ENCODE measurements at places on chromosomes 6 and 20.

DNA sequence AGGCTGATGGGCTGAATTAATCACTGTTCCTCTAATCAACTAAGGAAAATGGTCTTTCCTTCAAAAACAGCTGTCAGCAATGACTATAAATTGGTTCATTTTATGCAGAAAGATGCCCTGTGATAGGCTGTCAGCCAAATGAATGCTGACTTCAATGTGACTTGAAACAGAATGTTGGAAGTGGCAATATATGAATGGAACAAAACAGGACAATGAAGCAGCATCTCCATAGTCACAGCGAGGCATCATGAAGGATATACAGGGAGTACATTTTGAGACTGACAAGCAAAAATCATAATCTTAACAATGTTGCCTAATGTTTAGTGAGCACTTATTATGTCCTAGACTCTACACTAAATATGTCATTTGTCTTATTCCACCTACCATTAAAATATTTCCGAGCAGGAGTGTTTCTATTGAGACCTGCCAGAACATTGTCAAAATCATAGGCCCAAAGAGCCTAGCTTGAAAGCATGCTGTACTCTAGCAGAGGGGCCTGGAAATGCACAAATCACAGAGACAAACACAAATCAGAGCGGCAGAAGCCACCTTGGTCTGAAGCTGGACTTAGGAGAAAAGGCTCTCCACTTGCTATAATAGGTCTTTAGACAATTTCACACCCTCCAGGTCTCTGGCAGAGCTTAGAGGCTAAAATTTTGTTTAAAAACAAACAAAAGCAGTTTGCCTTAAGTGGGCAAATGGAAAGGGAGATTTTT lies 63.3 kb downstream of the FAM50B start:
- DNase-seq = no peak

DNA sequence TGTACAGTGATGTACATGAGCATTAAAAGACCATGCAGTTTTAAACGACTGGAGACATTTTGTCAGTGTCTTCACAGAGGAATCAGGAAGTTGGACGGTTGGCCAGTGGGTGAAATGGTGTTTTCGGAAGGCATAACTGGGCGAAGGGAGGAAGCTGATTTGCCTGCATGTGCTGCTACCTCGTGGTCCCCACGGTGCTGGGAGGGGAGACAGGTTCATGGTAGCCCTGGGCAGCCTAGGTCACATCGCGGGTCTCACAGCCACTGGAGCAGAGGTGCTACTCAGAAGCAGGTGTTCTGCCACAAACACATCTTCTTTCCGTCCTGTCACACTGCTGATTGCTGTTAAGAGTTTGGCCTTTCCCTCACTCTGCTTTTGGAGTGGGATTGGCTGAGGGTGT lies 35.2 kb downstream of the HIVEP1 start:
- no peak for DNase-seq

DNA sequence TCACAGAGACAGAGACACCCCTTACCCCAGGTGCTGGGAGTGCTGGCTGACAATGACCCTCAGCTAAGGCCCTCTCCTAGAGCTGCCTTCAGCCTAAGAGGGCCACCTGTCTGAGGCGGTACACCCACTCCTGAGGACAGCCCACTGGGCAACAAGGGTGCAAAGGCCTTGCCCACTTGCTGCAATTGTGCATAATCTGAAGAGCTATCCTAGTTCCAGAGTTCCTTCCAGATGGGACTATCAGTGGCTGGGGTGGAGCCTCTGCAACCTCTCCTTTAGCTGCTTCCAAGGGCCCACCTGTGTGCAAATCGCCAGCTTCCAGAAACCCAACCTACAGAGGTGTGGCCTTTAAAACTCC lies 87.5 kb downstream of the PREX1 start:
- DNase-seq = no peak

- no peak for DNase-seq
Observed at GRCh38 chr6:26269531-26270485, 95.2 kb upstream of the BTN3A2 start.

DNA sequence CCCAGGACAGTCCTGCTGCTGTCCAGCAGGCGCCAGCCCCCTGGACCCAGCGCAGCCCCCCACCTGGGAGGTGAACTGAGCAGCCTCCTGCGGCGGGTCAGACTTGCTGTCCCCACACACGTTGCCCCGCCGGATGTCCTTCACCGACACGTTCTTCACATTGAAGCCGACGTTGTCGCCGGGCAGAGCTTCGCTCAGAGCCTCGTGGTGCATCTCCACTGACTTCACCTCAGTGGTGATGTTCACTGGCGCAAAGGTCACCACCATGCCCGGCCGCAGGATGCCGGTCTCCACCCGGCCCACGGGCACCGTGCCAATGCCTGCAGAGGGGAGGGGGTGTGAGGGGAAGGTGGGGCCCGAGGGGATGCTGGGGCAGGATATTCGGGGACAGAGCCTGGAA lies 8.5 kb downstream of the EEF1A2 start:
- no peak for DNase-seq

DNA sequence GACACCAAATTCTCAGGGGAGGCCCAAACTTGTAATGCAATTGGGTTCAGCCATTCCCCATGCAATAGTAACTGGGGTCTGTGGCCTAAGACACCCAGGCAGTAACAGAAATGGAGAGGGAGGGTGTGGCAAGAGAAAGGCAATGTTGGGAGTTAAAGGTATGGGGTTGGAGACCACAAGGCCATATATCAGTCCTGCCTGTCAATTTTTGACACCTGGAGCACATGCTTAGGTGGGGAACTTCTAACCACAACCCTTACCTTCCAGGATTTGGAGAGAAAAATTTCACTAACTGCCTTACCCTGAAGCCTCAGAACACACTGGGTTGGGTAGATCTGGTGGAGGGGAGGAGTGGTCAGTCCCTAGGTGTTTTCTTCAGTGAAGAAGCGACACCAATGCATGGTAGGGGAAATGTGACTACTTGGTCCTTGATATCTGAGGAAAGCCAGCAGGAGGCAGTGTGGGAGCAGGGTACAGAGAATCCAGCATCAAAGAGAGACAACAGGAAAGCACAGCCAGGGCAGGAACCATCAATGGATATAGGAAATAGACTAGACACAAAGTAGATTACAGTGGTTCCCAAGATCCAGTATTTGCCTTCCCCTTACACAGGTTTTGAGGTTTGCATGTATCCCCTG lies 6.8 kb upstream of the USP49 start:
- no peak for DNase-seq

GRCh38 chr6:116562614-116563013 lies 8.7 kb upstream of the RWDD1 start:
- no peak for DNase-seq

- no peak for DNase-seq
Observed at GRCh38 chr6:14968056-14968637, 277.7 kb upstream of the JARID2 start.

DNA sequence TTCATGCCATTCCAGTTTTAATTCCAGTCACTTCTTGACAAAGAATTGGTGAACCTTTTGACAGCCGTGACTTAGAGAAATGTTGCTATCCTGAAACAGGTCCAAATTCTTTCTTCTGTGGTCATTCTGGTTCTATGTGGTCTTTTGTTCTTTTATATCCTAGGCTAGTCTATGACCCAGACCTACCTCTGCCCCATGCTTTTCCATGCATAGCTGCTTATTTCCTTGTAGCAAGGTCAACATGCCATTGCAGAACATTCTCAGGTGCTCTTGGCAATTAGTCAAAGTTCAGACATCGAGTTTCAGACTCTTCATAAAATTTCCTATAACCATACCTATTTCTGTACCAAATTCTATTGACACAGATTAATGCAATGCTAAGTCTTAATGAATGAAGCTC lies 202.6 kb downstream of the PLCB1 start:
- no peak for DNase-seq

DNA sequence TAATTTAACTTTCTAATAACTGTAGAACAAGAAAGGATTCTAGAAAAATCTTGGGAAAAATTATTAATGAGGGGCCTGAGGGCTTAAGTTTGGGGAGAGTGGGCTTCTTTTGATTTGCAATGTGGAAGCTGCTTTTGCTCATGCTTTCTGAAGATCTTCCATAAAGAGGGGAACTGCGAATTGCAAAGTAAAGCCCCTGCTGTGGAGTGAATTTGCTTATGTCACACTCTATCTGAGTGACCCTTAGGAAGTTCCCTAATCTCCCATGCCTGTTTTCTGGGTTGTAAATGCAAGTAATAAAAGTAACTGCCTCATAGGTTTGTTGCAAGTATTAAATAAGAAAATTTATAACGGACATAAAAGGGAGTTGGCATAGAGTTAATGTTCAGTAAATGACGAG lies 301.2 kb downstream of the PLCB1 start:
- no peak for DNase-seq

GRCh38 chr6:73606428-73606827 lies 47.4 kb downstream of the SLC17A5 start:
- DNase-seq = no peak

DNA sequence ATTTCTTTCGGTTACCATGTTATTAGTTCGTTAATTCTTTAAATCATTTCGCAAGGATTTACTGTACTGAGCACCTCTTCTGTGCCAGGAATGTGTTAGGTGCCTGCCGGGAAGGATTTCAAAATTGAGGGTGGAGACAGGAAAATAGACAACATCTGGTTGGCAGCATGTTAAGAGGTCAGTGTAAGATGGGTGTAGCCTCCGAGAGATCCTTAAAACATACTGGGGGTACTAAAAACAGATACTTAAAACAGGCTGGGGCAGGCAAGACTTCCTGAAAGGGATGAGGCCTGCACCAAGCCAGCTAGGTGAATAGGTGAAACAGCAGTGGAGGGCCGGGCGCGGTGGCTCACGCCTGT lies 178.0 kb upstream of the SGK1 start:
- no peak for DNase-seq

DNA sequence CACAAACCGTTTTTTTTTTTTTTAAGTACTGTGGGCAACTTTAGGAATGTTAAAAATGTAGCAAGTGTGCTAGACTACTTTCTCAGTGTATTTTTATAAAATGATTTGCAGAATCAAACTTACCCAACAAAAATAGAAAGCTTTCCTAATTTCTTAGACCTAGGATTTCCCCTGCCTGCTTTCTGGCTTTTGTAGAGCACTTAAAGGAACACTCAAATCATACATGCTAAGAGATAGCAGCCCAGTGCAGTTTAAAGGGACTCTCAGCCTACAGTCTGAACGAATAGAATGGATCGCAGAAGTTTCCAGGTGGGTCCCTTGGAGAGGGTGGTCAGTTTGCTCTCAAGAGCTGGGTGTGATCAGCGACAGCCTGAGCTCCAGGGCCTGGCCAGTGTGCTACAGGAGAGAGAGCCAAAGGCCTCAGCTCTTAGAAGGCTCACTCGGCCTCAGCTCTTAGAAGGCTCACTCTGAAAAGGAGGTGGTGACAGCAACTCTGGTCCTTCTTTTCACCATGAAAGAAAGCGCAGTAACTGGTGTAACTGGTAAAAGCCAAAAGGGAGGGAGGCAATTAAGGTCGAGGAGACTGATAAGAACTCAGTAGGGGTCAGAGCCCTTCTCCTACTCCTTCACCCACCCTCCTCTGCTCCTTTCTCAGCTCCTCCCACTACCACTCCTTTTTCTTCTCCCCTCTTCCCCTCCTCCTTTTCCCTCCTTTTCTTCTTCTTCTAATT lies 142.4 kb downstream of the ZFP64 start:
- DNase-seq = no peak

DNA sequence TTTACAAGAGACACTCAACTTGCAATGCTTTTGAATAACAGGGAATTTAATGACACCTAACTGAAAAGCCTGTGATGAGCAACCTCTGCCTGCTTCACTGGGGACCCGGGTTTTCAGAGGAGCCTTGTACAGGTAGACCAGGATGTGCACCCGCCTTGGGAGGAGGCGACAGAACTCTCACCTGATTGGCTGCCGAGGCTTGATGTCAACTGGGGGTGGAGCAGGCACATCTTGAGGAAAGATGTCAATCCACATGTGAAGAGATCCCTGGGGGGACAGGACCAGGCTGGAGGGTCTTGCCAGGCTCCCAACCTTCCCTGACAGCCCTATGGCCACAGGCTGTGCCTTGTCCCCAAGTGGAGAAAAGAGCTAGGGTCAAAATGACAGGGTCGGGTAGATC lies 19.8 kb downstream of the ERGIC3 start:
- DNase-seq = no peak

- DNase-seq = no peak
Observed at GRCh38 chr20:18164356-18164755, 26.7 kb downstream of the KAT14 start.

- no peak for DNase-seq
Observed at GRCh38 chr20:59733351-59733750, 129.0 kb downstream of the PHACTR3 start.

- no peak for DNase-seq
Observed at GRCh38 chr20:48776306-48776705, 51.5 kb downstream of the PREX1 start.

GRCh38 chr20:62171245-62171644 lies 11.6 kb upstream of the MTG2 start:
- no peak for DNase-seq

- no peak for DNase-seq
Observed at GRCh38 chr6:11389977-11390376, 147.6 kb upstream of the TMEM170B start.

GRCh38 chr6:130671577-130671976 lies 155.6 kb upstream of the SMLR1 start:
- DNase-seq = no peak

GRCh38 chr20:43681991-43682410 lies 15.1 kb downstream of the MYBL2 start:
- DNase-seq = no peak

- no peak for DNase-seq
Observed at GRCh38 chr6:89148016-89148750, 2.3 kb downstream of the PM20D2 start.

GRCh38 chr6:144284783-144285547 lies at the start of gene UTRN:
Gene UTRN, plus strand, starts transcription at chr6:144285335. Its CDS starts 6,494 bp downstream, at chr6:144291829.
- DNase-seq = peak; percentile 42

- DNase-seq = peak; percentile 5
Observed at GRCh38 chr20:36439040-36439730, 102.1 kb upstream of the MYL9 start.

DNA sequence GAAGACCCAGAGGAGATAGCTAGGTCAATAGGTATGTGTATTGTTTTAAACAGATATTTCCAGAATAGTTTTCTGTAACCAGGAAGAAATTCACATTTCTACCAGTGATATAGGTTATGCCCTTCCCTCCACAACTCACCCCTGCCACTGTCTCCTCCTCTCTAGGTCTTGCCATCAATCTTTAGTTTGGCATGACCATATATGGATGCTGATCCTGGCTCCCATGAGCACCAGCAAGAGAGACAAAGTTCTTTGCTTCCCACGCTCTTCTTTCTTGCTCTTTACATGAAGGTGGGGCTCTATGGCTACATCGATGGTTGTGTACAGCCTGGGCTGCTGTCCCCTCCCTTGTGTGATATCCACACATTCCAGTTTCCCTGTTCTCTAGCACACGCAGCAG lies 459.4 kb upstream of the ID4 start:
- DNase-seq = no peak

- DNase-seq = no peak
Observed at GRCh38 chr20:3436864-3437574, 29.6 kb upstream of the DNAAF9 start.

- DNase-seq = no peak
Observed at GRCh38 chr6:150076196-150076893, 7.4 kb upstream of the ULBP3 start.

DNA sequence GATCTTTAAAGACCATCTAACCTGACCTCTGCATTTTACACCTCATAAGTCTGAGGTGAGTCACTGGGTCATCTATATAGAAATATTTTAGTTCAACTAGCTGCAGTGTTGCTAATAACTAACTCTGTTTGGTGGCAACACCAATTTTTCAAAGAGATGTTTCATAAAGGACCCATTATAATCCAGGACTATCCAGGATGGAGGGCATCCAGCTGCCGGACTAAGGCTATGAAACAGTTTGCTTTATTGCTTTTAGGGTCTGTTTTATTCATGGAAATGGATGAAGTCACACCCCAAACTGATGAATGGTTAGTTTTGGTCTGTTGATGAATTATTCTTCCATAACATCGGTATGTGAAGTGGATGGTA lies 204.2 kb upstream of the GMDS start:
- no peak for DNase-seq
